ENCODE measurements at places on chromosomes 7 and 10. TPM values are rescaled to one million over a fixed set of nuclear protein-coding genes. Genes with fewer than 3 reads are reported as not detected.

The PRSS1 gene
- total RNA-seq: not detected

GRCh38 chr7:299169-299568 lies 9.2 kb downstream of the FOXL3 start:
- H3K4me1 ChIP-seq: peaks cover 6% of the 10 kb centered on the region
- peaks cover 30% of the 10 kb centered on the region for H3K27me3 ChIP-seq
- H3K36me3 ChIP-seq: no peaks in the 10 kb centered on the region

- no peak overlapping the region for H3K4me3 ChIP-seq
- H3K27ac ChIP-seq: no peak overlapping the region
- H3K27me3 ChIP-seq: no peaks in the 10 kb centered on the region
- H3K36me3 ChIP-seq: peaks cover 16% of the 10 kb centered on the region
- DNase-seq: no peak
Observed at GRCh38 chr7:22859641-22860290, 37.1 kb upstream of the TOMM7 start.

The STEAP4 gene
- total RNA-seq: 0.16 TPM

GRCh38 chr10:31745612-31746376 lies 182.8 kb downstream of the ARHGAP12 start:
- no peaks in the 10 kb centered on the region for H3K36me3 ChIP-seq
- H3K27ac ChIP-seq: no peak overlapping the region
- no peaks in the 10 kb centered on the region for H3K27me3 ChIP-seq
- H3K4me1 ChIP-seq: peaks cover 13% of the 10 kb centered on the region

The EPO gene
- 0.27 TPM for total RNA-seq

DNA sequence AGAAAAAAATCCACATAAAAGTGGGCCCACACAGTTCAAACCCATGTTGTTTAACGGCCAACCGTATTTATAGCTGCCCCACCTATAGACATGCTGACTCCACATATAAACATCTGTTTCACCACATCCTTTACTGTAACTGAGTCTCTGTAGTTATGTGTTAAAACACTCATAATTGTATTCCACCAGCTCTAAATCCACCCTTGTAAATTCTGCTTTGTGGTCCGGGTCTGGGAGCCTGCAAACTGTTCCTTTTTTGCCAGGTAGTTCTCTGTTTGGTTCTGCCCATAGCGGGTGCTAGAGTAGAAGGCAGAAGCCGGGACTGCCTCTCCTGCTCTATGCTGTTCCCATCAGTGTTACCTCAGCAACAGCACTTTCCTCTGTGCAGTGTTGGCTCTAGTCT lies 20.2 kb upstream of the FHIP2A start:
- H3K4me1 ChIP-seq: no peaks in the 10 kb centered on the region
- DNase-seq: no peak
- no peaks in the 10 kb centered on the region for H3K27me3 ChIP-seq
- no peak overlapping the region for H3K27ac ChIP-seq
- H3K4me3 ChIP-seq: no peak overlapping the region
- no peaks in the 10 kb centered on the region for H3K36me3 ChIP-seq

DNA sequence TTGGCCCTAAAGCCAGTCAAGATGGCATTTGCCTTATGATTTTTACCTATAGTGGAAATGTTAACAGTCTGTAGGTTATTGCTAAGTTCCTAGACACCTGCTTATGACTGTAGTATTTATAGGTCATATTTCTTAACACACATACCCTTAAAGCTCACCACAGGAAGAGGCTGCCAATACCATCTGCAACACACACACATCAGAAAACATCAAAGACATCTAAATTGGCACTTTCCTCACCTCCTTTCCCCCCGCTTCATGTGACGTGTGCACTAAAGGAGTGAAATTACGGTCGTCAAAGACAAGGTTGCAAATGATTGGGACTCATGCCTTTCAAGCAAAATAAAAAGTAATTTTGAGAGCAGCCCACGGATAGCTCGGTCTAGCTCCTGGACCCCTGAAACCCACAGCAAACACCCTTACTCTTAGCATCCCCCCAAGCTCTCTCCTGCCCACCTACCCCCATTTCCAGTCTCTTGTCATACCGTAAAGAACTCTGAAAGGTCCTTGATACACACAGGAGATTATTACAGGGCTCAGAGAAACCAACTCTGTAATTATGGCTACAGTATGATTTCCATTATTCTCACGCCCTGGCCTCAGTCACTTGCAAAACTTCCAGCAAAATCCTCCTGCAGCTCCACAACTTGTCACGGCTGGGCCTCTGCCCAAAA lies 90.5 kb downstream of the PLXNA4 start:
- no peak overlapping the region for H3K4me3 ChIP-seq
- peaks cover 48% of the 10 kb centered on the region for H3K27me3 ChIP-seq
- no peak overlapping the region for H3K27ac ChIP-seq
- no peaks in the 10 kb centered on the region for H3K4me1 ChIP-seq

The MRLN gene
- total RNA-seq: not detected
